AG04450 (cell line): ENCODE measurements at places on chromosomes 7 and 10.

DNA sequence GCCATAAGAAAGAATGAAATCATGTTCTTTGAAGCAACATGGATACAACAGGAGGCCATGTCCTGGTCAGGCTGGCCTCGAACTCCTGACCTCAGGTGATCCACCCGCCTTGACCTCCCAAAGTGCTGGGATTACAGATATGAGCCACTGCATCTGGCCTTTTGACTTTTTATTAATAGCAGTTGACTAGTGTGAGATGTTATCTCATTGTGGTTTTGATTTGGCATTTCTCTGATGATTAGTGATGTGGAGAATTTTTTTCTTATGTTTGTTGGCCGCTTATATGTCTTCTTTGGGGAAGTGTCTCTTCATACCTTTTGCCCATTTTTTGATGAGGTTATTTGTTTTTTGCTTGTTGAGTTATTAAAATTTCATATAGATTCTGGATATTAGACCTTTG lies 400.9 kb downstream of the SUGCT start:
- DNase-seq, result no peak

- no peak for DNase-seq
Measured at GRCh38 chr10:72024596-72024995, 60.4 kb downstream of the CHST3 start.

DNA sequence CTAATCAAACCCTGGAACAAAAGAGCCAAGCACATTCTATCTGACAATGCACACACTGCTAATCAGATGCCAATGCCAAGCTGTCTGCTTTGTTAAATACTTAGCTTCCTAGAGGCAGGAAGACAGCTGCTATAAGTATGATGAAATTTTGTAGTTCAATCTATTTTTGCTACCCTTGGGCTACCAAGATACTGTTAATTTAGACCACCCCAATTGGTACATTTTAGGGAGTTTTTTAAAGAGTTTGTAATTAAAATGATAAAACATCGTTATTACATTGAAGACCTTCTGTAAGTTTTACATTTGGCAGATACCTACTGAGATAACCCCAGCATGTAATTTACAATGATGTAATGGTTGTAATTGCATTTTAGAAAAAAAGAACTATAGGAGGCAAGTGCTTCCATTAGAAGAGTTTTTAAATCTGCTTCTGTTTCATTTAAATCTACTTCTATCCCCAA lies 268.5 kb downstream of the ADK start:
- DNase-seq, result no peak

DNA sequence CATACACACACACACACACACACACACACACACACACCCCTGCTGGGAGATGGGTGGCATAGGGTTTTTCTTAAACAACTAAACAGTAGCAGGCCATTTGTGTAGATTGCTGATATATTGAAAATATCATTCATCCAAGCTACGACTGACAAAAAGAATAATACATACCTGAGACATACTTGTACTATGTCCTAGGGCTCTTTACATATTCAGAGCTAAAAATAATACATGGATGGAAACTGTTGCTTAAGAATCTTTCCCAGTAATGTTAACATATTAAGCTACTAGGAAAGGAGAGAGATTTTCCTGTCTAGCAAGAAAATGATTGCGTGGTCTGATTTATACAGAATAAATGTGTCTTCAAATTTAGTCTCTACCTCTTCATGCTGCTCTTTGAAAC lies 40.2 kb upstream of the TUBB8 start:
- no peak for DNase-seq

- no peak for DNase-seq
Measured at GRCh38 chr10:86363184-86363832, 3.3 kb downstream of the GRID1 start.

GRCh38 chr10:17383801-17384555 lies 70.4 kb downstream of the ST8SIA6 start:
- no peak for DNase-seq

DNA sequence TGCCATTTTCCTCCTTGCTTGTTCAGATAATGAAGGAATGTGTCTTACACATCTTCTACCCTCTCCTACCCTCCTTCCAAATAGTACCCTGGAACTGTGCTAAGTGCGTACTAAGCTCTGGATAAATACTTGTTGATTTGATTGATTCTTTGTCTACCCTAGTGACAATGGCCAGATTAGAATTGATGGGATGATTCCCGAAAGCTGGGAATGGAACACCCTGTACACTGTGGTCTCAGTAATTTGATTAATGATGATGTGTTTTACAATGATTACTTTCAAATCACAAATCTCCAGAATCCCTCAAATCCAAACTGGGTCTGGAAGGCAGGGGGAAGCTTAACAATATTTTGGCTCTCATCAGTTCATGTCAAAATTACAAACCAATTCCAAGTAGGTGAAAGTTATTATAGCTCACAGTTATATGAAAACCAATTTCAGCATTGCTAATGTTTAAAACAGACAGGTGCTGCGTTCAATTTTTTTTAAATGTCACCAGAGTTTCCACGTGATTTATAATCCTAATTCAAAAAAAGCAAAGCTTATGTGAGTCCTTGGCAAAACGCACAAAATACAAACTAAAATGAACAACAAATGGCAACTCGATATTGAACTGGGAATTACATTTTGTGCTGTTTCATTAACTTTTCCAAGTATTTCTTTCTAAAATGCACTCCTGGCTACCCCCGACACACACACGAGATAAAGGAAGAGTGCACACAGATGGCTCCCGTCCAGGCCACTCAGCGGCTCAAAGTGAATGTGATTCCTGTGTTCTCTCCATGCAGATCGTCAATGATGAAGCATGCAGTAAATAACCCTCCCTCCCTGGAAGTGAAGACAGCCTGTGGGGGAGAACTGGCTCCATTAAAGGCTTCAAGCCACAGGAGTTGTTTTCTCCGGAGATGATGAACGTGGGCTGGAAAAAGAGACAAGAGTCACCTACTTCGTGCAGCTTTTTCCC lies 21.7 kb upstream of the ADRB1 start:
- DNase-seq, result no peak

DNA sequence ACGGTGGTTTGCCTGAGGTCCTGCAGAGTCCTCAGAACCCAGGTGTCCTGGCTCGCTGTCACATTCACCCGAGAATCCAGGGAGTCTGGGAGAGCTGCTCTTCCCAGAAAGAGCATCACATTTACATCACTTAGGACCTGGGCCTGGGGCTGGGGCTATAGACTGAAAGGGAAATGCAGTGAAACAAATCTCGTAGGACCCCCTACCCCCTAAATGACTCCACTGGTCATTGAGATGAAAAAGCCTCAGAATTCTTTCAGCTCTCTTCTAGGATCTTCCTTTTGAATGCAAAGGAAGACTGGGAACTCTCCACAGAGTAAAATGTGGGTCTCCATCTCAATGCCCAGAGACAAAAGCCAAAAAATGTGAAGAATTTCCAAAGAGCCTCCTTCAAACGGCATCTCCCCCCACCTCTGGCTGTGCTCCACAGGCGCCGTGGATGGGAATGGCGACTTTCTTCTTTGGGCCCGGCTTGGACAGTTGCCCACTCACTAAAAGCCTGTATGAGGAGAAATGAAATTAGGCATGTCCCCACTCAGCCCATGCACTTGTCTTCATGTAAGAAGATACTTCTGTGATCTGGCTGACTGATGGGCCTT lies 49.0 kb upstream of the PODXL start:
- no peak for DNase-seq
